ENCODE measurements at places on chromosomes 6 and 20. TPM values are rescaled to one million over a fixed set of nuclear protein-coding genes. Genes with fewer than 3 reads are reported as not detected.

Gene NCOA5
- total RNA-seq: 12.9 TPM

Gene RIN2
- total RNA-seq: 30.1 TPM

Gene DPPA5
- total RNA-seq: not detected

Gene UBD
- total RNA-seq: not detected

Gene RSPO4
- total RNA-seq: not detected

Gene QRSL1
- total RNA-seq: 9.2 TPM
